ENCODE measurements at places on chromosomes 16 and 17.

- DNase-seq, result no peak
Measured at GRCh38 chr16:83550183-83550569, 257.6 kb upstream of the HSBP1 start.

GRCh38 chr16:9053006-9053601, 38.3 kb upstream of the HAPSTR1 start:
- DNase-seq, result no peak

- peak; percentile 45 for DNase-seq
Measured at GRCh38 chr17:68457168-68457538, at the start of gene WIPI1. Gene WIPI1, minus strand, starts transcription at chr17:68457496. Its CDS starts 75 bp downstream, at chr17:68457421.

GRCh38 chr17:13581925-13582324, 19.8 kb downstream of the HS3ST3A1 start:
- no peak for DNase-seq

GRCh38 chr16:78503602-78504001, 404.1 kb downstream of the WWOX start:
- DNase-seq, result peak; percentile 11

DNA sequence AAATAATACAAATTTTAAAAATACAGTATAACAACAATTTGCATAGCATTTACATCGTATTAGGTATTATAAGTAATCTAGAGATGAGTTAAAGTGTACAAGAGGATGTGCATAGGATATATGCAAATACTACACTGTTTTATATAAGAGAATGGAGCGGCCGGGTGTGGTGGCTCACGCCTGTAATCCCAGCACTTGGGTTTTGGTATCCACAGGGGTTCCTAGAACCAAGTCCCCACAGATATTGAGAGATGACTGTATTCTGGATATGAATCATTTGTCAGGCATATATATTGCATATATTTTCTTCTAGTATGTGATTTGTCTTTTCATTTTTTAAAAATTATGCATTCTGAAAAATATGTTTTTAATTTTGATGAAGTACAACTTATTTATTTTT, 77.5 kb upstream of the MSI2 start:
- DNase-seq, result no peak

GRCh38 chr16:71933913-71934695, 38.8 kb downstream of the IST1 start:
- DNase-seq, result no peak

Measured in activated T-helper 2 cell treated with anti-CD3 and anti-CD28 coated beads, Interferon-gamma antibody, Interleukin-2, Interleukin-4, amounts not matched to agents 10 μg/mL and 5 μg/mL and 100 μg/mL, durations not matched to agents 14 hours and 24 hours and 36 hours (primary cell).